Posterior cingulate gyrus (tissue), 11 donors: ENCODE measurements at places on chromosomes 2 and 18.

DNA sequence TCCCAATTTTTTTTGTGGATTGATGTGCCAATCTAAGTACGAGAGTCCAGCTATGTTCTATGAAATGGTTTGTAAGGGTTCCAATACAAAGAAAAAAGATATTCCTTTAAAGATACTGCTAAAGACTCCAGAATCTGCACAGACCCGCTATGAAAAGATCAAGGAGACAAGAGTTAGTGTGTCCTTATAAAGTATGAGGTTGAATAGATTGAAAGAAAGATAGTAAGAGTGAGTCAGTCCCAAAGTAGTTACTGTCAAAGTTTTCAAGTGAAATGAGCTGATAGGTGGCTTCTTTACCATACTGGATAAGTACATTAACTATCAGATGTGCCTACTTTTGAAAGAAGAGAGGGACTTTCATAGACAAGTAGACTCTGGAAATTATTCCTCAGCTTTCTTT lies 17.9 kb upstream of the EHBP1 start:
- DNase-seq, result no peak

- DNase-seq, result peak; percentile 77
Observed at GRCh38 chr2:127590386-127591190, 55.1 kb downstream of the MYO7B start.

DNA sequence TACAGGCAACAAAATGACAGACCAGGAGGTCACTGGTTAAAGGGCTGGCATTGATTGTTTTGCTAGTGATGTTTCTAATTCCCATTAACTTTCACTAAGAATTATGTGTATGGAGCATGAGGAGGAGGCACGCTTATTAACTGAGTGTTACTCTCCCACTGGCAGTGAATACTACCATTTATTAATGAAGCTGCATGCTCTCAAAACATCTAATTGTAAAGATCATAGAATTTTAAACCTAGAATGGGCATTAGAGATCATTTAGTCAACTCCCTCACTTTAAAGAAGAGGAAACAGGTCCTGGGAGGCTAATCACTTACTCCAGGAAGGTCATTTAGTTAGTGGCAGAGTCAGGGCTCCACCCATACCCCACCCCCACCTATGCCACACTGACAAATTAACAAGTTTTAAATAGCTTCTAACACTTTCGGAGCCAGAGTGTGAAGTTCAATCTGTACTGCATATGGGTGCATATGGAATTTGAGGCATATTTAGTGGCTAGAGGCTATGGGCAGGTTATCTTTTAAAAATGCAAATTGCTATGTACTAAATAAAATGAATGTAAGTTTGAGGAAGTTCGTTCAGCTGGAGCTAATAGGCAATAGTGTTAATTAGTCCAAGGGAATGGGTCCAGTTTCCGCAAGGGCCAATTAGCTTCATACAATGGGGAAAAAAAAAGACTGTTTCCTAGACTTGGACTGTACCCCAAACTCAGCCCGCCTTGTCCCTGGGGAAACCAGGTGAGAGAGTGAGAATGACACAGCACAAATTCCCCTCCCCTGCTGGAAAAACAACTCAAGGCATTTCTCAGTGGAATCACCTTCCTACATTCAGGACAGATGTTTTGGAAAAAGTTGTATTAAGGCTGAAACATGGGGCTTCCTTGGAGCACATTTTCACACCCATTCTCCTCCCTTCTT lies 178.8 kb downstream of the ICOS start:
- DNase-seq, result no peak

DNA sequence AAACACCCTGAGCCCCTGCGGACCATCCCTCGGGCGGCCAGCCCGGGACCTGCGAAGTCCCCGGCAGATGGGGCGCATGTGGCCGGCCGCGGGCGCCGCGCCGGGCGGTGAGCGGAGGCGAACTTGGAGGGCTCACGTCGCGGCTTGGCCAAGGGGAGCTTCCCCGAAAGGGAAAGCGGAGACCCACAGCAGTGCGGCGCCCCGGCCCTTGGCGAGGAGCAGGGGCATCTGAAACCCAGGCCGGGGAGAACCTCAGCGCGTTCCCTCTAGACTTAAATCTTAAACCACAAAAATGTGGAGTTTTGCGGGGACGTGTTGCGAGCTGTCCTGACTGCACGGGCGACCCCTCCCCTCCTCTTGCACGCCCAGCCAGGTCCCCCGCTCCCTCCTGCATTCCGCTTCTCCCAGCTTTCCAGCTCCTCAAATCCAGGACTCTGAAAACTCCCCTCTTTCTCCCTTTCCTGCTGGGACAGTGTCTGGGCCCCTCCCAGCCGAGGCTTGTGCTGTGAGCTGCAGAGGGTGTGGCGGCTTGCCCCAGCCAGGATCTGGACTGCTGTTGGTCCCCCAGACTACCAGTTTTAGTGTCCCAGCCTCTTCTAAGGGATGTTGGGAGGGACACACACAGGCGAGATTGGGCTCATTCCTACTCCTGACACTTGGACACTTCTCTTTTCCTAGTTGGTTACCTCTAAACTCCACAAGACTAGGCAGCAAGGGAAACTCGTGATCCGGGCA lies 1.3 kb downstream of the FMNL2 start:
- DNase-seq, result peak; percentile 86

GRCh38 chr18:50775207-50775606 lies 44.6 kb downstream of the MRO start:
- DNase-seq, result no peak

- DNase-seq, result no peak
Observed at GRCh38 chr18:71442731-71443141, 1101.4 kb downstream of the CBLN2 start.

- no peak for DNase-seq
Observed at GRCh38 chr2:12856934-12857601, 140.3 kb downstream of the TRIB2 start.
